Body of pancreas (tissue), 4 donors: ENCODE measurements at places on chromosomes 1 and 21.
A peak's percentile ranks its signal among the peaks of the same experiment; 100 is the strongest.

GRCh38 chr1:47792779-47793178 is 204.4 kb downstream of the TRABD2B start:
- DNase-seq = no peak

DNA sequence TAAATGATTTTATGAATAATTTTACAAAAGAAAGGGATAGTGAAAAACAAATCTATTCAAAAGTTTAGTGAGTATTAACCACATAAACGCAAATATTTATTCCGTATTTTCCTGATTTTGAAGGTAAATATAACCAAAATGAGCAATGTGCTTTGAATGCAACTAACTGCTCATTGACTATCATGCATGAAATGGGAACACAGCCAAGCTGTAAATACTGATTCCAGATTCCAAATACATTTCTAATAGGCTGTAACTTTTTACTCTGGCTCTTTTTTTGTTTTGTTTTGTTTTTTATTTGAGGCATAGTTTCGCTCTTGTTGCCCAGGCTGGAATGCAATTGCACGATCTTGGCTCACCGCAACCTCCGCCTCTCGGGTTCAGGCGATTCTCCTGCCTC is 41.8 kb downstream of the SELENOF start:
- DNase-seq = no peak

DNA sequence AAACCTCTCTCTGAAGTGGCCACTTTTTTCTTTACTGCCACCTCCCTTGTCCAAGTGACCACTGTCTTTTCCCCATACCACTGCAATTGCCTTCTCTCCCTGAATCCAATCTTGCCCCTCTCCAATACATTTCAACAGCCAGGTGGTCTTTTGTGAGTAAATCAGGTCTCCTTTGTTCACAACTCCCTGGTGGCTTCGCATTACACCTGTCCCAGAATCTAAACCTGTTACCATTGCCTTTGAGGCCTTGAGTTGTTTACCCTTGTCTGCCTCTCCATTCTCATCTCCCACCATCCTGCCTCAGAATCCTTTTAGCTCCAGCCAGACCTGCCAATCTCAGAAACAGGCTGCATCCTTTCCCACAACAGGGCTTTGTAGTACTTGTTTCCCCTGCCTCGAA is 21.8 kb upstream of the DYNLT5 start:
- no peak for DNase-seq

- DNase-seq = peak; percentile 50
Observed at GRCh38 chr1:175373786-175374623, 181.4 kb upstream of the KIAA0040 start.

- no peak for DNase-seq
Observed at GRCh38 chr1:17586172-17586964, 46.9 kb downstream of the ARHGEF10L start.

DNA sequence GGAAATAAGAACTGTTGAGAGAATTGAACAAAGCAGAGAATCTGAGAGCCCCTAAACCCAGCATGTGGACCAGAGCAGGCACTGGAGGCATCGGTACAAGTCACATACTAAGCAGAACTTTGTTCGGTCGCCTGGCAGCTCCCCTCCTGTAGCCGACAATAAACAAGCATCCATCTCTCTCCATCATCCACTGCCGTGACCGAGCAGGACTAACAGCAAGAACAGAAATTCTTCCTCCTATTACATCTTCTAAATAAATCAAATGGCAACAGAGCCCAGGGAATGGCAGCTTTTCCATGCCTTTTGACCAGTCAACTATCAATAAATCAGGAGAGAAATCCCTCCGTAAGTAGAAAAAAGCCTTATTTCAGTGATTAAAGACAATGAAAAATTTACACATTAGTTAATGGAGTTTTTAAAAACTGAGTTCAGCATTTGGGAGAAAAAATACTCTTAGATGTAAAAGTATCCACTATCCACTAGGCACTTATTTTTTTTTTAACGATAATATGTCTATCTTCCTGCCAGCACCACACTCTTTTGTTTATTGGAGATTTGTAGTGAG is 36.5 kb downstream of the PTPN14 start:
- DNase-seq = no peak

- no peak for DNase-seq
Observed at GRCh38 chr1:87647430-87648177, 318.9 kb downstream of the LMO4 start.

- DNase-seq = no peak
Observed at GRCh38 chr1:161177936-161178244, 583 bp upstream of the B4GALT3 start.

DNA sequence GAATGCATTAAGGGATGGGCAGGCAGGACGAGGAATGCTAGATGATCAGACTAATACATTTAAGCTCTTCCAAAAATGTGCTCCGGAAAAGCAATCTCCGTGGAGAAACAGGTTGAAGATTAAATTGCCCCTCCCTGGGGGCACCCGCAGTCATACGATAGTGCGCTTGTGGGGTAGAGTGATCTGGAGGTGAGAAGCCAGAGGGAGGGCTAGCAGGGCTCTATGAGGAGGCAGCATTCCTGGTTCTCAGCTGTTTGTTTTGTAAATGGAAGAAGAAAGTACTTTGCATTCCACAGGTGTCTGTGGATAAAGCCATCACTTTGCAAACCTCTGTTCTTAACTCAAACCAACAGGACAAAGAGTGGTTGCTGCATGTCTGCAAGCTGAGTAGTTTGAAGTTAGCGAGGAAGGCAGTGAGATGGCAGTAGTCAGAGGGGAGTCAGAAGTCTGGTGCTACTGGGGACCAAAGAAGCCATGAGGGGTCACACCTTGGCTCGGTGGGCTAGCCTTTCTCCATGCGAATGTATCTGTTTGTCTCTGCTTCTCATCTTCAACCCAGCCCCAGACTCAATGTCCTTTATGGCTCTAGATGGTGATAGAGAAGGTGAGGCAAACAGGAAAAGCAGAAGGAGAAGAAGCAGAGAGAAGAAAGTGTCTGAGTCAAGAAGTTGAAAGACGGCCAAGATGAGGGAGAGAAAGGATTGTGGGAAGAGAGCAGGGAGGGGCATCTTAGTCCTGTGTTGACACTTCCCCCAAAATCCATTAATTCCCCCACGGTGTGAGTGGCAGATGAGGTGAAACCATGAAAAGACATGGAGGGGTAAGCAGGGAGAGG is 65.2 kb upstream of the GJA8 start:
- DNase-seq = no peak

DNA sequence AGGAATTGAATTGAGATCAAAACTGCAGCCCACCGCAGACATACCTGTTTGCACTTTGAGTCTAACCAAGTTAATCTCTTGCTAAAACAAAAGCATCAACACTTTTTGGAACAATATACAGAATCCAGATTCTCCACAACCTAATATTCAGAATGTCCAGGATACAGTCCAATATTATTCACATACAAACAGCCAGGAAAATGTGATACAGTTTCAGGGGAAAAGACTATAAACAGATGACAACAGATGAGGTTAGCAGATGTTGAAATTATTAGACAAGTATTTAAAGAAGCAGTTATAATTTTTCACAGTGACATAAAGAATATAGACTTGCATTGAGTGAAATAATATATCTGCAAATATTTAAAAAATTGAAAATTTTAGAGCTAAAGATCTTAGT is 678.1 kb upstream of the CXADR start:
- no peak for DNase-seq

GRCh38 chr1:198850196-198850595 is 211.4 kb downstream of the PTPRC start:
- no peak for DNase-seq

GRCh38 chr1:165562571-165562970 is 18.8 kb downstream of the LRRC52 start:
- DNase-seq = no peak

GRCh38 chr1:201254625-201255478 is 28.5 kb upstream of the PKP1 start:
- peak; percentile 67 for DNase-seq

GRCh38 chr1:34474566-34474965 is 280.3 kb upstream of the GJB5 start:
- no peak for DNase-seq

- no peak for DNase-seq
Observed at GRCh38 chr21:42037943-42038342, 27.8 kb upstream of the ZBTB21 start.

DNA sequence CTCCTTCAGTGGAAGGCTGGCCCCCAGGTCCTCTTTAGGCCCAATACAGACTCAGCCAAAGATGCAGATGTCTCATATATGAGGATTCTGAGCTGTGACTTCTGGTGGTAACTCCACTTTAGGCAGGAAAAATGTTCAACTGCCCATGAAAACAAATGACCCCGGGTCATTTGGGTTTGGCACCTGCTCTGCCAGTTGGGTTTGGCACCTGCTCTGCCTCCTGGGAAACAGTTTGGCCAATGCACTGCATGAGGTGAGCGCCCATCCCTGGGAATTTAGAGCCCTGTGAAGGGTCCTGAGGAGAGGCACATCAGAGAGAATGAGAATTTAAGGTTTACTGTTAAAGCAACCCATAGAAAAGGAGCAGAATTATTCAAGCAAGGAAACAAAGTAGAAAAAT is 45.3 kb downstream of the B3GALT5 start:
- DNase-seq = no peak

DNA sequence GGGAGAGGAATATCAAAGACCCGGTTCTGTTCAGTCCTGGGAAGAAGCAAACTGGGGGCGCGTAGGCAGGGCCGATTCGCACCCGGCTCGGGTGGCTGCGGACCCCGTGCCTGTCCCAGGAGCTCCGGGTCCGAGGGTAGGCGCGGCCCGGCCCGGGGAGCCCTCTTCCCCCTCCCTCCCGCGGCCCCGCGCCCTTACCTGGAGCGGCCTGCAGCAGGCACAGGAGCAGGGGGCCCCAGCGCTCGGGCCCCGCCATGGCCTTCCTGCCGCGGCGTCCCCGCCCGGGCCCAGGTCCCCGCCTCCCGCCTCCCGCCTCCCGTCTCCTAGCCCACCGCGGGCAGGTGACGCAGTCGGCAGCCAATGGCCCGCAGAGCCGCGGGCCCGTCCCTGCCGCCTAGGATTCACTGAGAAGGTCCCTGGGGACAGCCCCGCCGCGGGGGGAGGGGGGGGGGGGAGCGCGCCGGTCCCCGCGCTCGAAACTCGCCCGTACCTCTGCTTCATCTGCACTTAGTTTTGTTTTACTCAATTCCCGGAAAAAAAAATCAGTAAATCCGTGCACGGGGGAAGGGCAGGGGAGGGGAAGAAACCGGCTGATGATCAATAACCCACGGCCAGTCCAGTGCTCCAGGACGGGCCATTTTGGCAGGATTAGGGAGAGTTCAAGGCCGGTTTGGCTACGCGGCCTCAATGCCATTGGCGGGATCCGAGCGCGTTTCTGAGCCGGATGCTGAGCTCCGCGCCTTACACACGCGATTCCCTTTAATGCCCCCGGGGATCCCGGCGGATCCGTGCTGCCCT is at the start of gene IFNLR1:
TSS of gene IFNLR1 (minus strand) at position 297 of the 798 bp plus-strand sequence. CDS start at position 256, 41 bp downstream.
- DNase-seq = peak; percentile 85

GRCh38 chr1:234851450-234852438 is 241.8 kb upstream of the IRF2BP2 start:
- DNase-seq = no peak

GRCh38 chr1:48062353-48062752 is 65.2 kb upstream of the TRABD2B start:
- DNase-seq = no peak

DNA sequence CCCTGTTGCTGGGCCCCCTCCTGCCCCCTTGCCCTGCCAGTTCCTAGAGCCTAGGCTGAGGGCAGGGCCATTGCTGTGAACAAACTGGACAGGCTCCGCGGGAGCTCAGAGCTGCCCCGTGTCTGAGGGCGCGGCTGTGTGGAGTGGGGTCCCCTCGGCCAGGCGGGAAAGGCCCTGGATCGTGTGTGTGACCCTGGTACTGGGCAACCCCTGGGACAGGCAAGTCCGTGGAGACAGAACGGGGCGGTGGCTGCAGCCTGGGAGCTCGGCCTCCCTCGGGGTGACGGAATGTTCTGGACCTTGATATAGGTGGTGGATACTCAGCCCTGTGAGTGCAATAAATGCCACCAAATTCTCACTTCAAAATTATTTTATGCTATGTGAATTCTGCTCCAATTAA is 27.7 kb upstream of the C1orf159 start:
- DNase-seq = no peak

GRCh38 chr1:203667616-203668015 is 41.0 kb downstream of the ATP2B4 start:
- no peak for DNase-seq

DNA sequence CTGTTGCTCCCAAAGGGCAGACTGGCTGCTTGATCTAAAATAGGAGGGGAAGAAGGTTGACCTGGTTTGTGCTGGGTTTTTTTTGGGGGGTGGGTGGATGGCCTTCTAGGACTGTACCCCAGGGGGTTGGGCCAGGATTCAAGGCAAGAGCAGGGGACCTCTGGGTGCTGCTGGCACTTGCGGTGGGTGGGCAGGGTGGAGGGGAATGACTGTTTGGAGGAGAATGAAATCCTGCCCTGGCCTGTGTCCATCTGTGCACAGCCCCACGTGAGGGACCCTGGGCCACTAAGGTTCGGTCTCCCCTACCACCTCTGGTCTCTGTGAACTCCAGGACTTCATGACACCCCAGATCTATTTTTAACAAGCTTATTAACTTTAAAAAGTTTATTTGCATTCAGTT is 414.2 kb downstream of the PTPRU start:
- no peak for DNase-seq

GRCh38 chr21:14877581-14878228 is 187.1 kb downstream of the NRIP1 start:
- no peak for DNase-seq

DNA sequence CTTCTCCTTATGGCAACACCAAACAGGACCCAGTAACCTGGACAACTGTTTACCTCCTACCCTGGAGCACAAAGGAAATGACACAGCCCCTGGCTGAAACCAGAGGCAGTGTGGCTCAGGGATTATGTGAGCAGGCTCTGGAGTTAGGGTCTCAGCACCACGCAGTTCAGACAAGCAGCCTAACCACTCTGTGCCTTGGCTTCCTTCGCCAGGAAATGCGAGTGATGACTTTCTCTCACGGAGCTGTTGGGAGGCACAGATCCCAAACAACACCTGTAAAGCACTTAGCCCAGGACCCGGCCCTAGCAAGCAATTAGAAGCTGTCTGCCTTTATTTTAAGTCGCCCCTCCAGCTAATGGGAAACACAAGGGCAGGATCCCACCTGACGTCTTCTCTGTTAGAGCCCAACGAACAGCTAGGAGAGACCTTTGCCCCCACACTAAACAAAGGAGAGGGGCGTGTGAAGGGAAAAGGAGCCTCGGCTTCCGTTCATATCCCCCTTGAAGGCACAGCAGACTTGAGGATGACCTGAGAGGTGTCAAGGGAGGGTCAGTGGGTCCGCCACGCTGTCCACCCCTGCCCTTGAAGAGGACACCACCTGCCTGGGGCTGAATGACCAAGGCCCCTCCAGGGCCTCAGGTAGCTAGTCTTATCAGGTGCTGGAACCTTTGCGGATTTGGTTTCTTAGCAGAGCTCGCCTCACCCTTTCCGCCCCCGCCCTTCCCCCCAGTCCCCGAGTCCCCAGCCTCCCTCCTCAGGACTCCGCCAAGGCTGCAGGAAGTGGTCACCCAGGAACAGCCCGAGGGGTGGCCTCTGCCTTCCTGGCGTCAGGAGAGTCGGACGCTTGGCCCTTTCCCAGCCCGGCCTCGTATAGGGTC is 860 bp downstream of the TMEM63A start:
- peak; percentile 72 for DNase-seq
